Activated naive CD4-positive, alpha-beta T cell treated with anti-CD3 and anti-CD28 coated beads, Interleukin-2, amount 50 U/mL, for 72 hours (primary cell): ENCODE measurements at places on chromosomes 6 and 20.

DNA sequence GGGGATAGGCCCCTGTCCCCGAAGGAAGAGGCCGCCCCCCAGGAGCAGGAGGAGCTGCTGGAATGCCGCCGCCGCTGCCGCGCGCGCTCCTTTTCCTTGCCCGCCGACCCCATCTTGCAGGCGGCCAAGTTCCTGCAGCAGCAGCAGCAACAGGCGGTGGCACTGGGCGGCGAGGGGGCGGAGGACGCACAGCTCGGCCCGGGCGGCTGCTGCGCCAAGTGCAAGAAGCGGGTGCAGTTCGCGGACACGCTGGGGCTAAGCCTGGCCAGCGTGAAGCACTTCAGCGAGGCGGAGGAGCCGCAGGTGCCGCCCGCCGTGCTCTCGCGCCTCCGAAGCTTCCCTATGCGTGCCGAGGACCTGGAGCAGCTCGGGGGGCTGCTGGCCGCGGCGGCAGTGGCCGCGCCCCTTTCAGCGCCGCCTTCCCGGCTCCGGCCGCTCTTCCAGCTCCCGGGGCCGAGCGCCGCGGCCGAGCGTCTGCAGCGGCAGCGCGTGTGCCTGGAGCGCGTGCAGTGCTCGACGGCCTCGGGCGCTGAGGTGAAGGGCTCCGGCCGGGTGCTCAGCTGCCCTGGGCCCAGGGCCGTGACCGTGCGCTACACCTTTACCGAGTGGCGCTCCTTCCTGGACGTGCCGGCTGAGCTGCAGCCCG is 630 bp downstream of the PPP1R3G start:
- DNase-seq: peak; percentile 26

- no peak for DNase-seq
Measured at GRCh38 chr6:52596371-52597028, 19.6 kb upstream of the TRAM2 start.

DNA sequence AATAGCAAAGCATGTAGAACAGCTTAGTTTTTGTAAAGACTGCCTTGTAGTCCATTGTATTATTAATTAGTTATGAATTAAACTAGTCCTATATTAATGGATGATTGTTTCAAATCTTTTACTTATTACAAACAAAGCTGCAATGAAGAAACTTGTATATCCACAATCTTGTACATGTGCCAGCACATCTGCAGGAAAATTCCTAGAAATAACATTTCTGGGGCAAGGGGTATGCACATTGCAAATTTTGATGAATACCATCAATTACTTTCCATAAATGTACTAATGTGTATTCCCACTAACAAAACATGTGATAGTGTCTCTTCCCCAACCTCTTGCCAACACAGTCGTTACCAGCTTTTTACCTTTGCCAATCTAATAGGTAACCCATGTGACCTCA is 73.6 kb upstream of the AKAP12 start:
- DNase-seq: no peak

DNA sequence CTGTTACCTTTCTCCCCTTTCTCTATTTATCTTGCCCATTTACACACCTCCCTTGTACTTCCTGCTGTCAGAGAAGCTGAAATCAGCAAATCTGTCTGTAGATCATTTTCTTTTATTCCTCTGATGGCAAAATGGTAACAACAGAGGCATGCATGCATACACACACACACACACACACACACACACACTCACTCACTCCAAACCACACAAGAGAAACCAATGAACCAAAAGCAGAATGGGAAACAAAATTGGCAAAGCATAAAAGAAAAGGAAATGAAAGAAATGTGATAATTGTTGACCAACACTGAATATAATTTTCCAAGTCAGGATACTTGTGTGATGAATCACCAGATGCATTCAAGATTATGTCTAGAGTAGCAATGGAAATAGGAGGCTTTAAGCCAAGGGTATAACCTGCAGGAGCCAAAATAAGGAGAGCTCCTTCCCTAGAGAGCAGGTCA is 172.4 kb downstream of the PLCB4 start:
- DNase-seq: no peak

GRCh38 chr20:48051794-48052474 is 266.7 kb upstream of the SULF2 start:
- no peak for DNase-seq

- DNase-seq: no peak
Measured at GRCh38 chr6:144739873-144740272, 454.7 kb downstream of the UTRN start.

DNA sequence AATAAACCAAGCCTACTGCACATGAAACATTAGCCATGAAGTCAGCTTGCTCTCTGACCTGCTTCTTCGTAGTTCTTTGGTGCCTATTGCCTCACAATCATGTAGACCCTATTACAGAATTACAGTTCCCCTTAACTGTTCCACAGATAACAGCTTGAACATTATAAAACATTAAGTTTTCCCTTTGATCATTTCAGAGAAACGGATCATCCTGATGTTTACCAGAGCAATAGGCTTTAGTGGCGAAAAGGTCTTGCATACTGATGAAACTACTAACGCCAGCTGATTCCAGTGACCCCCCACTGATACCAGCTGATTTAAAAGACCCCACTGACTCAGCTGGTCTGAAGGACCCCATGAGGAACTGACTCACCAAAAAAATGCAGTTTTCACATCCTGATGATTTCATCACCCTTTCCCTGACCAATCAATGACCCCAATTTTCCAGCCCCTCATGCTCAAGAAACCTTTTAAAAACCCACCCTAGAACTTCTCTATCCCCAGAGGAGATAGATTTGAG is 39.4 kb upstream of the MLIP start:
- DNase-seq: no peak

GRCh38 chr6:4066029-4066755 is 12.7 kb downstream of the FAM217A start:
- no peak for DNase-seq

- DNase-seq: no peak
Measured at GRCh38 chr20:50242863-50243609, 52.4 kb downstream of the CEBPB start.

GRCh38 chr6:7726416-7727085 is 652 bp downstream of the BMP6 start:
- no peak for DNase-seq

GRCh38 chr6:158572653-158573541 is 13.0 kb downstream of the TMEM181 start:
- DNase-seq: no peak

- no peak for DNase-seq
Measured at GRCh38 chr6:52984247-52984646, 10.8 kb downstream of the GSTA4 start.

- no peak for DNase-seq
Measured at GRCh38 chr6:106789428-106790148, 160.2 kb downstream of the QRSL1 start.
